ENCODE measurements at places on chromosomes 6 and 20.
A peak's percentile ranks its signal among the peaks of the same experiment; 100 is the strongest.

- DNase-seq = no peak
Measured at GRCh38 chr20:56987986-56988385, 278.5 kb downstream of the BMP7 start.

DNA sequence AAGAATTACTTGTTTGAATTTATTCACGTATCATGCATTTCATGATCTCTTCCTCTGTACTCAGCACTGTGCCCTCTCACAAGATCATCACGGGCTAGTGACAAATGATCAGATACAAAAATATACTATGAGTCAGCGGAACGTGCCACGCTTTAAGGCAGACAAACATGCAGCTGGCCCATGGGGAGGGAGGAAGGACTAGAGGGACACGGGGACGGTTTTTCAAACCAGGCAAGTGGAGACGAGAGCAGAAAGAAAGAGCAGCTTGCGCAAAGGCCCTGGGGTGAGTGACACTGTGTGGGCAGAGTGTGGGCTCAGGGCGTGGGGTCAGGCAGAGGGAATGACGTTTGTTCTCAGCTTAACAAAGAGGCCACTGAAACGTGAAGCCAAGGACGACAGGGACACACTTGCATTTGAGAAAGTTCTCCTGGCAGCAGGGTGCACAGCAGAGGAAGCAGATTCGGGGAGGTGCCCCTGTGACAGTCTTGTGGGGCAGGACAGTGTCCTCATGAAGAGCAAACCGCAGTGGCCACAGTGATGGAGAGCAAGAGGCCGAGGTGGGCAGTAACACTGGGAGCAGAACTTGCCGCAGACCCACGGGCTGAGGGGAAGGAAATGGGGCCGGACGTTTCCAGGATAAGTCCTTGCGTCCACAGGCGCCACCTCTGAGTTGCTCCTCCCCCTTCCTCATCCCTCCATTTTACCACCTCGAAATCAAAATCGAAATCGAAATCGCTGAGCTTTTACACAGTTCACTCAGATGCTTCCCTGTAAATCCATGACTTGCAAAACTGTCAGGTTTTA lies 6.9 kb upstream of the RPS6KA2 start:
- no peak for DNase-seq

DNA sequence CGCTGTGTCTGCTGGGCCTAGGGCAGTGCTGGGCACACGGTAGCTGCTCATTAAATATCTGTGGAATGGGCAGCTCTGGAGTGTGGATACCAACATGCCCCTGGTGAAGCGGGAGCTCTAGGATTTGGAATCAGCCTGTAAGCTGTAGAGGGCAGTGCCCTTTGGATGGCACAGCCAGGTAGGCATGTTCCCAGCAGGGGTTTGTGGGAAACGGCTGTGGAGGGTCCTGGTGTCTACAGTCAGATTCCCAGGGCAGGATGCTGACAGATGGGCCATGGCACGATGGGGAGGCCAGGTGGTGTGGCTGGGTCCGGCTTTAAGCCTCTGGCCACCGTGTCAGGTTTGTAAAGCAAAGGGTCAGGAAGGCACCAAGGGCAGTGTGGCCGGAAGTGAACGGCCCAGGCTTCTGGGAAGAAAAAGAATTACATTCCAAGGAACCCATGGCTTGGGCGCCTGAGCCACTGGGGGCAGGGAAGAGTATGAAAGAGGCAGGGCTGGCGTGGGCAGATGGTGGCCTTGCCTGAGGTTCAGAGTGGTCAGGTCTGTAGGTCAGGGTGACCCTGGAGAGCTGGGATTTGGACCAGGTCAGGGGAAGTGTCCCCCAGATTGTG lies 44.8 kb downstream of the UBE2V1 start:
- DNase-seq = no peak

- peak; percentile 12 for DNase-seq
Measured at GRCh38 chr6:97097068-97098047, 172.8 kb downstream of the KLHL32 start.

DNA sequence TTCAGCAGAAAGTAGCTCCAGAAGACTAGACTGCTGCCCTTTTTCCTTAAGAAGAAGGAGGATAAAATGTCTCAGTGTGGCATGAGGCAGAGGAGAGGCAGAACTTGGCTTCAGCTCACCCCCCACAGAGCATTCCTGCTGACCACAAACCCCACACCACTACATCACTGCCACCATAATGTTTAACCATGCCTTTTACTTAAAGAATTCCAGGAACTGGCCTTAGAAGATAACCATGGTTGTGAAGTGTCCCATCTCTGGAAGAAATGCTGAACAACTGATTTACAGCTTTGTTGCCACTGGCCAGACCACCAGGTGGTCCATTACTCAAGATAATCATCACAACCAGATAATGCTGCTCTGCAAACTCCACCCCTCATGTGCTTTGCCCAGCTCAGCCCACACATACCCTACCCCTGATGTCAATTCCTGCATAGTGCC lies 154.1 kb downstream of the CD24 start:
- DNase-seq = peak; percentile 89

GRCh38 chr6:24879351-24879750 lies 56.4 kb downstream of the RIPOR2 start:
- DNase-seq = no peak

- DNase-seq = no peak
Measured at GRCh38 chr20:17233626-17234025, 6.8 kb downstream of the PCSK2 start.

- DNase-seq = no peak
Measured at GRCh38 chr6:31308845-31309175, 36.9 kb upstream of the HLA-C start.

- DNase-seq = no peak
Measured at GRCh38 chr20:57047281-57048026, 219.0 kb downstream of the BMP7 start.

DNA sequence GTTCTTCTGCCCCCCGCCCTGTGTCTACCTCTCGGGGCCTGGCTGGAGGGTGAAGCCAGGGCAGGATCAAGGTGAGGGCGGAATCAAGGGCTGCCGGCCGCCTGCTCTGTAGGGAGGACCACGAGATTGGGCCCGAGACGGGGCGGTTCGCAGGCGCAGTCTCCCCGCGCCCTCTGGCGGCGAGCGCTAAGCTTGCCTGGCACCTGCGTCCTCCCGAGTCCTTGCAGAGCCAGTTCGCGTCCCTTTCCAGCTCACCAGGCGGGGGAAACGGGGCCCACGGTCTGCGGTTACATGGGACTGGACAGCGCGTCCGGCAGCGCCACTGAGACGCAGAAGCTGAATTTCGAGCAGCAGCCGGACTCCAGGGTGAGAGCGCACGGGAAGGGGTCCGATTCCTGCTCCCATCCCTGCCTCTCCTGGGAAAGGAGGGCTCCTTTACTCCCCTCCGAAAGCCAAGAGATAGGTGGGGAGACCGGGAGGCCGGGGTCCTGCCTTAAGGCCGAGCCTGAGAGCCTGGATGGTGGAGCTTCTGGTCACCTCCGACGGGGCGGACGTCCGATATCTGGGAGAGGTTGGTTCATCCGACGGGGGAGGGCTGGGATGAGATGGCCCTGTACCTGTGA lies 3.6 kb upstream of the MATN4 start:
- peak; percentile 67 for DNase-seq

DNA sequence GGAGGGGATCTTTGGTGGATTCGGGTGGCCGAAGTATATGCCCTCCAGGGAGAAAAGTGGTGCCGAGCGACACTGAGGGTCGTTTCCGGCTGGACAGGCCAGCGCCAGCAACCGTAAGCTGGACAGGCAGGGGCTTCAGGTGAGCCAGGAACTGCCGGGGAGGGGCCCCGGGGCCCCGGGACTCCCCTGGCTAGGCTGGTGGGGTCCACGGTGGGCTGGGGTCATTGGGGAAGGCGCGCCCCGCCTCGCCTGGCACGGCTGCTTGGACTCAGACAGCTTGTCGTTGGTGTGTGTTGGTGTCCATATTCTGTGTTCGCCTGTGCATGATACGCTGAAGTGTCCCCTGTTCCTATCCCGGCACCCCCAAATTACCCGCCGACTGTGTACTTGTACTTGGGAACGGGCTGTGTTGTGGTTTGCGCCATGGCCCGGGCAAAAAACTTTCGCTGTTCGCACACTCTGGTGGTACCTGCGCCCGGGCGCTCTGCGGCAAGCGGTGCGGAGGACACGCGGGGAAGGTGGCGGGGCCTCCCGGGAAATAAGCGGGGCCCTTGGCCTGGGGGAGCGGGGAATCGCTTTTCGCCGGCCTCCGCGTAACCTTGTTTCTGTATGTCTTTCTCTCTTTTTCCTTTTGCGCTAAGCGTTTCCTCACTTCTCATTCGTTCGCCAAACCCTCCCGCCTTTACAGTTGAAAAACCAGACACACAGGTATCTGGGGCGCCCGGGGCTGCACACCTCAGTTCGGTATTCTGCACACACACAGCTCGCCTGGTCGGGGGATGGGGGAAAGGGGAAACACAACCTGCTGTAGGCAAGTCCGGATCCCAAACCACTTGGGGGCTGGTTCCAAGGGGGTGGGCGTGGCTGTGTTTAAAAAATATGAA lies 3.2 kb downstream of the GNAS start:
- no peak for DNase-seq

- DNase-seq = no peak
Measured at GRCh38 chr6:170111141-170111664, 179.7 kb downstream of the DLL1 start.

DNA sequence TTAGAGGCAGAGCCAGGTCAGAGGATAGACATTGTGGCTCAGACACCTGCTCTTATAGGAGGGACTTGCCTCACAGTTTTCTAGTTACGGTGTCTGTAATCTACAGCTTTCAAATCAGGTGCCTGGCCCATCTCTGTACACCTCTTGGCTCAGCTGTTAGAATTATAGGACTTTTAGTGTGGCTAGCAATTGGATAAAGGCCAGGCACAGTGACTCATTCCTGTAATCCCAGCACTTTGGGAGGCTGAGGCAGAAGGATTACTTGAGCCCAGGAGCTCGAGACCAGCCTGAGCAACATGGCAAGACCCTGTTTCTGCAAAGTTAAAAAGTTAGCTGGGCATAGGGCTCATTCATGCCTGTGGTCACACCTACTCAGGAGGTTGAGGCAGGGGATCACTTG lies 20.0 kb downstream of the BRPF3 start:
- DNase-seq = peak; percentile 67
